Ecto neural progenitor cell (in vitro differentiated cells): ENCODE measurements at places on chromosomes 5 and 9.

DNA sequence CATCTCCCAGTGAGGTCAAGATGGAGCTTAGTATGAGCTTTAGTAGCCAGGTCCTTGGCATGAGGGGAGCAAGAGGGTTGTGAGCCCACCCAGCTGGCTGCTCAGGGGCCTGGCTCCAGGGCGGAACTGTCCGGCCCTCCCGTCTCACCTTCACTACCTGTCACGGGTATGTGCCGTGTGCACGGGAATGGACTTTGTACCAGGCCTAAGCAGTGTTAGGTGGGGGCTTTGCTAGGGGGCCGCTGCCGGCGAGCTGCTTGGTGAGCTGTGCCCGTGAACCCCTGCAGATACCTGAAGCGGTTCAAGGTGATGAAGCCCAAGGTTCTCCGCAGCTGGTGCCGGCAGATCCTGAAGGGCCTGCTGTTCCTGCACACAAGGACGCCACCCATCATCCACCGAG is 46.7 kb downstream of the WNK2 start:
- no peak for DNase-seq

DNA sequence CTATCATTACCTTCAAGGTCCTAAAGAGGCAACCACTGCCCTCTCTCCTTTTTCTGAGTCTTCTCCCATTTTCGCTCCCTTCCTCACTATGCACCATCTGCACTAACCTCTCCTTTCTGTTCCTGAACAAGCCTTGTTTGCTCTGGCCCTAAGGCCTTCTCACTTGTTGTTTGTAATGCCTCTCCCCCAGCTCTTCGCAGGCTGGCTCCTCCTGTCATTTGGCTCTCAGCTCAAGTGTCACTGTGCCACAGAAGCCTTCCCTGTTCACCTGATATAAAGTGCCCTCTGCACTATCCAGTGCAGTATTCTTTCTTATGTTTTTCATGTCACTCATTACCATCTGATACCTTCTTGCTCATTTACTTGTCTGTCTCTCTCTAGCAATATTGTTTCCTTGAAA is 303.7 kb downstream of the KCNN2 start:
- DNase-seq: no peak

- DNase-seq: no peak
Measured at GRCh38 chr9:6187272-6187671, 28.3 kb upstream of the IL33 start.

- no peak for DNase-seq
Measured at GRCh38 chr5:99702565-99702964, 773.8 kb upstream of the CHD1 start.

DNA sequence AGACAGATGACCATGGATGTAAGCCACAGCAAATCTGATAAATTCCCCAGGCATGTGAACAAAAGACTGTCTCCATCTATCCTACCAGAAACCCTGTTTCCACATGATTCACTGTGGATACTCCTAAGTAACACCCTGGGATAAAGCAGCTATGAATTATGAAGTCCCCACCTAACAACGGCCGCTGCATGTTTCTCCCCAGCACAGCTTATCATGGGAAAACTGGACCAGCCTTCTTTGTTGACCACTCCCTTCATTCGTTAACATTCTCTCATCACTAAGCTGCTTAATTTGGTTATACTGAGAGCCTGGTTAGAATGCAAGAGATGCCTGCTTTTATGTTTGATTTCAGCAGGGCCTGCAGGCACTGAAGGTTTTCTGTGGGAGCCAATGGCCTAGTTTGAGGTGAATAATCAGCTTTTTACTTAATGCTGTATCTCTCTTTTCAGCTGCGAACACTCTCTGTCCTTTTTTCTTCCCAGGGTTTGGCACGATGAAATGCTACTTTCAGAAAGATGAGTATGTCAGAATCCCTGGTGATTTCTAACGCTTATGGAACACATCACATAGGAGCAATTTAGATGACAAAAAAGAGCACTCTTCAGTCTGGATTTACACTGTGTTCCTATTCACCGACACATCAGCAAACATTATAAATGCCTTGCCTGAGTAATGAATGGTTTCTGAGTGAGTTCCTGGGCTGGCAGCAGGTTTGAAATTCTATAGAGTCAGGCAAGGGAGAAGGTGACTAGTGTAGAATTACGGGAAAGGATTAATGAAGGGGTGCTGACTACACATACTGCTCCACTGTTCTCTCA is 318.4 kb upstream of the ZNF608 start:
- no peak for DNase-seq

- no peak for DNase-seq
Measured at GRCh38 chr9:87672586-87672985, 53.3 kb upstream of the CTSL start.
